Activated T-cell treated with anti-CD3 and anti-CD28 coated beads, Interleukin-2, amount 50 U/mL, for 4 hours (primary cell): ENCODE measurements at places on chromosomes 2 and 18.

DNA sequence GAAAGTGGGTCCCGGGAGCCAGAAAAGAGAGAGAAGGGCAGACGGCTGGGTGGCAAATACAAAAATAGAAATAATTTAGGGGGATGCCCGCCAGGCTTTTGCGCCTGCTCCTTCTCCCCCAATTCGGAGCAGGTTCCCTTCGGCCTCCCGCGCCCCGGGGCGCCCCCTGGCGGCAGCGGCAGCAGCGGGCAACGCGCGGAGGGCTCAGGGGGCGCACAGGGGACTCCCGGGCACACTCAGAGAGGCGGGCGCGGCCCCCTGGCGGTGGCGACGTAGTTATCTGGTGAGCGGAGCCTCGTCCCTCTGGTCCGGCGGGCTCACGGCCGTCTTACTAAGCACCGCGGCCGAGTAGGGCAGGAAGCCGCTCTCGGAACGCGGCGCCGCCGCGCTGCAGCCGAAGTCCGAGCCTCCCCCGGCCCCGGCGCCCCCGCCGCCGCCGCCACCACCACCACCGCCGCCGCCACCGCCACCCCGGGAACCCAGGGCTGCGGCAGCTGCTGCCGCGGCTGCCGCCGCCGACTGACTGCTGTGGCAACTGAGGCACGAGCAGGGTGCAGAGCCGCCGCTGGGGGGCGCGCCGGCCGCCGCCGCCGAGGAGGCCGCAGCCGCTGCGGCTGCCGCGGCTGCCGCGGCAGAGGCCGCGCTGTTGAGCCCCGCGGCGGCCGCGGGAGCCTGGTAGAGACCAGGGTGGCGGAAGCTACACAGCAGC lies 3.8 kb downstream of the EVX2 start:
- DNase-seq, result no peak

GRCh38 chr2:218031771-218032257 lies 29.0 kb upstream of the TNS1 start:
- DNase-seq, result no peak

DNA sequence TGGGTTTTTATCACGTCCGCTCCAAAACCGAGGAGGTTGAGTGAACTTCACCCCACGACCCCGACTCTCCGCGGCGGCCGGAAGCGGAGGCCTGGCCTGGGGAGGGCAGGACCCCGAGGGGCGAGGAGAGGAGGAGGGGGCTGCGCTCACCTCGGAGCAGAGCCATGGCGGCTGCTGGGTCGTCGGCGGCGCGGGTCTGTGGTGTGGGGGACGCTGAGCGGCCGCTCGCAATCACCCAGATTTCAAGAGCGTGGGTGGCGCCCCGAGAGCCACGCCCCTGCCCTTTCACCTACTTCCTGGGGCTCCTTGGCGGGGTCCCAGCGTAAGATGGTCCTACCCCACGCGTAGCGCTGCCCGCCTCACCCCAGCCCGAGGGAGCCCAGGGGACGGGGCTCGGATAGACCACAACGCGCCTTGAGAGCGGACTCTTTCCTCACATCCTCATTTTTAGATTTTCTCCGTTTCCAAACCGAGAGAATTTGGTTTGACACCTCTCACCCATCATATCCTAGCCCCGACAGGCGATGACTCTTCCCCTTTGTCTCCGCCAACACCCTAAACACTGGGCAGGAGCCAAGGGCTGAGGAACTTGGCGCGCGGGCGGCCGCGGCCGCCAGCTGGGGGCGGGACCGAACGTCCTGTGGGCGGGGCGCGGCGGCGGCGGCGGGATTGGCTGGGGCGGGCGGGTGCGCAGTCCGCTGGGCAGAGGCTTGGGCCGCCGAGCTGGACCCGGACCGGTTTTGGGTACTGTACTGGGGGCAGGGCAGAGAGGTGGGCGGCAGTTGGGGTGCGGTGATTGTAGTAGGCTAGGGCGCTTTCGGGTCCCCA lies at the start of gene ACAA2:
Gene ACAA2, minus strand, starts transcription at position 215 of the 828 bp plus-strand sequence. Its CDS starts 49 bp downstream, at position 166.
- DNase-seq, result peak; percentile 72

GRCh38 chr2:228763379-228763981 lies 507.6 kb downstream of the PID1 start:
- DNase-seq, result no peak

DNA sequence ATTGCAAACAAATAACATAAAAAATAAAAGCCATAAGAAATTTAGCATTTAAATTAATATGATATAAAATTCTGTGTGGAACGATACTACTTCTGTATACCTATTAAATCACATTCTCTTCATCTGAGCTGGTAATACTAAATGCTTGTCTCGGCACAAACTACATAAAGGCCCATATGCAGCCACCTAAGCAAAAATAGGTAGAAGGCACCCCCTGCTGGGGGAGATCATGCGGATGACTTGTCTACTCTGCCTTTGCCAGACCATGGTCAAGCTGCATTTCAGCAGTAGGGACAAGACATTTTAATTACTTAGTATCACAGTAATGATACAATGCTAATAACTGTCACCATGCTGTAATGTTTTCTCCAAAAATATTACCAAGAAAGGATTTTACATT lies 108.0 kb downstream of the CDH19 start:
- DNase-seq, result no peak

DNA sequence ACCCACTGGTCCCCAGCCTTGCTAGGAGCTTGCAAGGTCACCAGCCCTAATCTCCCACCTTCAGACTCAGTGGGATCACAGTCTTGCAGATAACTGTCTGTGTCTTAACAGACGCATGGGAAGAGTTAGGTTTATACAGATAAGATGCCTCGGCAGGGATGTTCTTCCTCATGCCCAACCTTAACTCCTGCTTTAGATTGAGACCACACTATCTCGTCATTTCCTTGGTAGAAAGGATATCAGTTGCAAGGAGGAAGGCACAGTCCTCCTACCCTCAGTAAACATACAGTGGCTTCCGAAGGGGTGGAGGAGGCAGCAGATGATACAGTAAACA lies 7.2 kb downstream of the NT5DC4 start:
- DNase-seq, result no peak

DNA sequence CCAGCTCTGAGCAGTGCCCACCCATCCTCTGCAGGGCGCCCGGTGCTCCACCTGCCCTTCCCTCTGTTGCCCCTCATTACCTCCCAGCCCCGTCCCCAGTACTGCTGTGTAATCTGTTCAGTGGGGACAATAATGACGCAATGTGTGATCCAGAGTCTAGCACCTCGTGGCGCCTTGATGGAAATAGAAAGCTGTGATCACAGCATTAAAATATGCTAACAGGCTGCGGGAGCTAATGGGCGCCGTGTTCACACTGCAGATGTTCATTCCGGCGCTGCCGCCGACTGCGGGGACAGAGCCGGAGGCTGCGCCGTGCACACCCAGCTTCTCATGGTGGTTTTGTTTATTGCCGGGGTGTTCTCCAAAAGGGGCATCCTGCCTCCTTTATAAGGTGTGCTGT lies 235.2 kb downstream of the LDLRAD4 start:
- DNase-seq, result no peak

- DNase-seq, result no peak
These were observed 157.1 kb upstream of the SIX2 start for GRCh38 chr2:45166229-45166890.

DNA sequence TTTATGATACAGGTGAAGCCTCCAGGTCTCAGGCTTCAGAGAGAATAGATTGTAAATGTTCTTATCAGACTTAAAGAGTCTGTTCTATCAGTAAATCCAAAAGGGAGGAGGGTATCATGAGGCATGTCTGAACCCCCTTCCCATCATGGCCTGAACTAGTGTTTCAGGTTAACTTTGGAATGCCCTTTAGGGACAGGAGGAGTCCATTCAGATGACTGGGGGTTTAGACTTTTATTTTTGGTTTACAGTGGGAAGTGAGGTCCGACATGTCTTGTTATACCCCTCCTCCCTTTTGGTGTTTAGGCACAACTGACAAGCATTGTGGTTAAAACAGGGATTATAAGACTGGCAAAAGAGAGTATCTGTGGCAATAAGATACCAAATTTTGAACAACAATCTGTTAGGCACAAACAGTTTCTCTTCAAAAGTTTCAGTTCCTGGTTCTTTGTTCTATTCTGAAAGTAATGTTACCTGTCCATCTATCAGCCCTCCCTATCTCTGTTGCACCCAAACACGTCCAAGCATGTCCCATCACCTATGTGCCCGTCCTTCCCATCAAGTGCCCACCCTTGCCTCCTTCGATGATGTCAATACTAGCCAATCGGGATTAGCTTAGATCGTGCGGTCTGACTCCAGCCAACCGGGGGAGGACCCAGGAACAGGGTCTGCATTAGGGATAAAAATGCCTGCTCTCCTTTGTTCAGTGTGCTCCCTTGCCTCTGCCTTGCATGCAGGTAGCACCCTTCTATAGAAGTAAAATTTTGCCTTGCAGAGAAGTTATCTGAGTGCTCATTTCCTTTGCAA lies 16.4 kb downstream of the TCF23 start:
- DNase-seq, result no peak

DNA sequence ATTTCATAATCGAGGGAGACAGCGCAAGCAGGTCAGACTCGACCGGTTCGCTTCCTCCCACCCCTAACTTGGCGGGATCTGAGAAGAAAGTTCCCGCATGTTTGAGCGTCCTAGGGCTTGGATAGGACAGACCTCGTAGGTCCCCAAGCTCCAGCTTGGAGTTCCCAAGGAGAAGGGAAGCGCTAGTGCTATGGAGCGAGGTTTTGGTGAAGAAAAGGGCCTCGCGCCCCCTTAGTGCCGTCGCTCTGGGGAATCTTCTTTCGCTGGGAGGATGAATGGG lies 11.6 kb upstream of the SKOR2 start:
- DNase-seq, result no peak

GRCh38 chr2:241599615-241600014 lies 37.3 kb downstream of the THAP4 start:
- no peak for DNase-seq

- no peak for DNase-seq
These were observed 27.7 kb downstream of the KLHL29 start for GRCh38 chr2:23412556-23413155.
